Stimulated activated CD4-positive, alpha-beta T cell treated with anti-CD3 and anti-CD28 coated beads, Interleukin-12 subunit alpha, Interleukin-12 subunit beta, amount 100 ng/mL, for 4 hours (primary cell): ENCODE measurements at places on chromosomes 5 and 9.

GRCh38 chr9:38181866-38182265, 112.8 kb upstream of the SHB start:
- no peak for DNase-seq

DNA sequence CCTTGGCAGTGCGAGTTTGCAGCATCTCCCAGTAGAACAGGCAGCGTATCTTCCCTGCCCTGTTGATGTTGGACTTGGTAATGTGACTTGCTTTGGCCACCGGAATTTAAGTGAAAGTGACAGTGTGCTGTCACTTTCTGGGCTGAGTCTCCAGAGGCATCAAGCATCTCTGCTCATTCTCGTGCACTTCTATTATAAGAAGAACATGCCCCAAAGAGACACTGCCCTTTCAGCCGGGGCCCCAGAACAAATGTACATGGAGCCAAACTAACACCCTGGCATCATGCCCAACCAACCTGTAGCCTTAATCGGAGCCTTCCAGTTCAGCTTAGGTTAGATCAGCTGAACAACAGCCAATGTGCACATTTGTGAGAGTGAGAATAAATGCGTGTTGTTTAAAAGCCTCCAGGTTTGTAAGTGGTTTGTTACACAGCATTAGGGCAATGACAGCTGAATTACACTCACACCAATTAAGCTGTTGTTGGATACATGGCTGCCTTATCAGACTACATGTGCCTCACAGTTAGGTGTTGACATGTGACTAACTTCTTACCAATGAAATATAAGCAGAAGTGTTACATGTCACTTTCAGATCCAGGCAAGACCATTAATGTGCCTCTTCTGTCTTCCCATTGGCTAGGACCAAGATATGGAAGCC, 22.1 kb upstream of the FRMD3 start:
- DNase-seq = no peak

GRCh38 chr5:1537603-1538154, 13.9 kb upstream of the LPCAT1 start:
- DNase-seq = no peak

- DNase-seq = no peak
Observed at GRCh38 chr9:2597483-2597882, 24.1 kb upstream of the VLDLR start.

- DNase-seq = no peak
Observed at GRCh38 chr9:115006660-115007059, 76.3 kb upstream of the TNFSF8 start.

DNA sequence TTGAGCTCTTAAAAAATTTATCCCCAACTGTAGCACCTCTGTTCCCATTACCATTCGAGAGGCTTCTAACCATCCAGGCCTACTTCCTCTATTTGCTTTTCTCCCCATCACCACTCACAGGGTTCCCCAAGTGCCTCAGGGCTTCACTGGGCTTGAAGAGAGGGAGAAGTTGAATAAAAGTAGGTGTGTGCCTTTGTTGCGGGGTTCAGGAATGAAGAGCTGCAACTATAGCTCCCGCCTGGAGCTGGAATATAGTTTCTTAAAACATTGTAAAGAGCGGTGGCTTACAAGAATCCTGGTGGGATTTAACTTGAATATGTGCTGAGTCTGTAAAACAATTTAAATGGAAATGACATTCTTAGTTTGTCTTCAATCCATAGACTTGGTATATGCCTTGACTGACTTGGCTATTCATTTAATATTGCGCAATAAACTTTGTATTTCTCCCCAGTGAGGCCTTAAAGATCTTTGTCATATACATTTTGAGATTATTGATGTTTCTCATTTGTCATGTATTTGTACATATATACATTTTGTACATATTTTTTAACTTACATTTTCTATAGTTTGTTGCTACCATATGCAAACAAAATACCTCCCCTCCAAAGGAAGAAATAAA, 7.2 kb downstream of the ENTREP1 start:
- DNase-seq = no peak

DNA sequence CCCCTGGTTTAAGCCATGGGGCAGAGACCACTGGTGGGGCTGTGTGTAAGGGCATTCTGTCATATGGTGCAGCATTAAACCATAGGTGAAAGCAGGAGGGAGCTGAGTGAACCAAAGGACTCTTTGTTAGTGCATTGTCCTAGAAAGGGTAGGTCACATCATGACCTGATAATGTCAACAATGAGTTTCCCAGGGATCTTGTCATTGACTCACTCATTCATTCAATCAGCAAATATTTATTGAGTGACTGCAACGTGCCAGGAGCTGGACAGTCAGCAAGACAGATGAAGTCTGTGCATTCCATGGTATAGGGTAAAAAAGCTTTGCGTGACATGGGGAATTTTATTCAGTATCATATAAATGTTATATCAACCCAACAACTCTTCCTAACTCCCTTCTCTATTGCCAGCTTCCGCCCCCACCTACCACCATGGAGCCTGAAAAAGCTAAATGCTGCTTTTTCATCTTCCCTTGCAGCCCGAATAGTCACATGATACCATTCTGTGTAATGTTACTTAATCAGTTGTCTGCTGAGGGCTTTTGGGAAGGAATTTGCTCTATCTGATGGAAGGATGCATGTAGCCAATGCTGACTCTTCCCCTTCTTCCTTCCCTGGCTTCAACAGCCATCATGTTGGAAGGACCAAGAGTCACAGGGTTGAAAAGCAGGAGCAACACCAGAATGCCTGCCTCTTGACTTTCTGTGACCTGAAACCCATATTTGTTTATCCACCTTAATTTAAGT, 11.5 kb upstream of the OTULINL start:
- no peak for DNase-seq

- DNase-seq = no peak
Observed at GRCh38 chr9:87717456-87717855, 8.5 kb upstream of the CTSL start.

DNA sequence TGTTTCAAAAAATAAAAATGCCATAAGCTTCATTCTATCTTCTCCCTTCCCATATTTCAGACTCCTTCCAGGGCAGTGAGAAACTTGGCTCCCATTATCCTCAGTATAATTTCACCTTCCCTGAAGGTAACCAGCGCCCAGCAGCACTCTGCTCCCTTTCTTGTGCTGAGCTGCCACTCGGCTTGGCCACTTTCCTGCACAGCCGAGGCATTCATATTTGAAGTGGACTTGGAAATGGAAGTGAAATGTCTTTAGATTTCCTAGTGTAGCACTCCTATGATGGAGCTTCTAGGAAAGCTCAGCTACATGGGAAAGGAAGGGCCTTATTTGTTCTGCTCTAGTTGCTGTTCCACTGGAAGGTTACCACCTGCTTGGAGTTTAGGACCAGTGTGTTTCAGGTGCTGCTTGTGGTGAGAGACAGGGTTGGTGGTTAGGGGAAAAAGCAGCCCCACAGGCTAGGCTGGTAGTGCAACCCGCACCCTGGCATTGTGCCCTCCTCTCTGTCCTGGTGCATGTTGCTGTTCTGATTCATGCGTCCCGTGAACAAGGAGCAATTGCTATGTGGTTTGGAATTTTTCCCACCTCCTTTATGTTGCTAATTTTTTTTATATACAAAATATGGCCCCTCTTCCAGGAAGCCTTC, 53.8 kb downstream of the RAD23B start:
- no peak for DNase-seq

- no peak for DNase-seq
Observed at GRCh38 chr5:135085133-135085935, 51.3 kb upstream of the PITX1 start.

DNA sequence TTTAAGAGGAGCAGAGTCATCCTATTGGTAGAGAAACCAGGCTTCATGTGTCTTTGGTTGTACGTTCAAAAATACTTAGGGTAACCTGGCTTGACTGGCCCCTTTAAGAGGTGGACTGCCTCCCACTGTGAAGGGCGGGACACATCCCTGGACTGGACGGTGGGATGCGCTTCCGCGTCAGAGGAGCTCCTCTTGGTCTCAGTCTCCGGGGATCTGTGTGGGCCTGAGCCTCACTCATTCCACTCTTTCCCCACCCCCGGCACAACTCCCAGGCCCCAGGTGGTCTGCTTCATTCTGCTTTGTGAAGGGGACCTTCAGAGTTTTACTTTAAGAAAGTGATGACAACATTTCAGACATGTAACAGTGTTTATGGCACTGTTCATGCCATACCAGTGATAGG, 601.1 kb downstream of the IRX1 start:
- no peak for DNase-seq

DNA sequence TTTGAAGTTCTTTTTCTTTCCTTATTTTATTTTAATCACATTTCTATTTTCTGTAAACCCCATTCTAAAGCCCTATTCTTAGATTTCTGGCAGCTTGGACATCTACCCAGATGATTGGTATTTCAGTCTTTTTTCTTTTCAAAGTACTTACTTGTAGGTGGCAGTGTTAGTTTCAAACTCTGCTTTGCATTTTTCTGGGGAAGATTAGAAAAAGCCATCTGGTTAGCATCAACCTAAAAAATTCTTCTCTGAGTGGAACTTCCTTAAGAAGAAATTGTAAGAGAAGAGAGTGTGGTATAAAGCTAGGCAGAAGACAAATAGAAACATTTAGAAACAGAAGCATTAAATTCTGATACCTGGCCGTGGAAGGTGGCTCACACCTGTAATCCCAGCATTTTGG, 17.2 kb upstream of the TENT2 start:
- no peak for DNase-seq

DNA sequence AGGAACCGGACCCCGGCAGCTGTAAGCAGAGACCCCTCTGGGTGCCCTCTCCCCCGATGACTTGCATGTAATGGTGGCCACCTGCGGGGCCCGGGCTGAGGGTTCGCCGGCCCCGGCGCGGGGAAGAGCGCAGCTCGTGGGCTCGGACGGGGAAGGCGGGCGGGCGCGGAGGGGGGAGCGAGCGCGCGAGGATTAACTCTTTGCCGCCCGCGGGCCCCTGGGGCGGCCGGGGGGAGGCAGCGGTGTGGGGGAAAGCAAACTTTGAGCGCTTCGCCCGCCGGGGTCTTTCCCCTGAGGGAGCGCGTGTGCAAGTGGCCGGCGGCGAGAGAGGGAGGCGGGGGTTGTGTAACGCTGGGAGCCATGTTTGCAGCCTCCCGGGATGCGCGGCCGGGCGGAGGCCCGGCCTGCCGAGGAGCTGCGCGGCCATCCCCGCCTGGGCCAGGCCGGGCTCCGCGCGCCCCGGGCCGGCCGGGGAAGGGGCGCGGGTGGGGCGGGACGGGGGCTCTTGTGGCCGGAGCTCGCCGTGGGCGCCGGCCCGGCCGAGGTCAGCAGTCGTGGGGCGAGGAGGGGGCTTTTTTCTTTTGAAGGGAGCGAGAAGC, 547 bp downstream of the ANP32B start:
- DNase-seq = peak; percentile 60

GRCh38 chr5:107329850-107330249, 340.9 kb downstream of the EFNA5 start:
- no peak for DNase-seq

DNA sequence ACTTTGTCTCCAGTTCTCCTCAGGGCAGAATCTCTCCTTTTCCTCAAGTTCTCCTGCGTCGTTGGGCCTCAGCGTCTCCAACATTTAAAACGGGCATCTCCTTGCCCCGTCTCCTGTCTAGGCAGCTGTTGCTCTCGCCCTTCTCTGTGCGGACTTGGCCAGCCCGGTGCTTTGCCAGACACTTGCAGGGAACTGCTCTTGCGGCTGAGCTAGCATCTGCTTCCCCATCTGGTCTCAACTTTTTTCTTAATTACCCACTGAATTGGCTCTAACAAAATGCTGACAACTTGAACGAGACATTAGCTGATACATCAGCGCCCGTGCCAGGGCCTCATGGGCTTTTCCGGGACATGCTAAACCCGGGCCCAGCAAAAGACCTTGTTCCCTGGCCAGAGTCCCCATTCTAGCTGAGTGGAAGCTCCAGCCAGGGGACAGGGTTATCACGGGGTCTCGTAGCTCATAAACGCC, 25.1 kb downstream of the ZNF618 start:
- no peak for DNase-seq

DNA sequence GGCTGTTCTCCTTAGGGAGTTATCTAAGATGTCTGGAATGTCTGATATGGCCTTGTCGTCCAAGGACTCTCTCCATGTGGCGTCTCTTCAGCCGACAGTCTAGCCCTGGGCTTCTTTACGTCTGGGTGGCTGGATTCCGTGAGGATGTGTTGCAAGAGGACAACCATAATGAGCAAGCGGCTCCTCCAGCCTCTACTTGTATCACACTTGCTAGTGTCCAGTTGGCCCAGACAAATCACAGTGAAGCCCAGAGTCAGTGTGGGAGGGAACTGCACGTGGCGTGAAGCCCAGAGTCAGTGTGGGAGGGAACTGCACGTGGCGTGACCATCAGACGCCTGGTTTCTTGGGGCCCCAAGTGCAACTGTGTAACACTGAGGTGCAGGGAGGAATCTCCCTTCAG, 61.1 kb downstream of the COL23A1 start:
- no peak for DNase-seq

GRCh38 chr5:168944004-168944403, 356.9 kb downstream of the SLIT3 start:
- no peak for DNase-seq

DNA sequence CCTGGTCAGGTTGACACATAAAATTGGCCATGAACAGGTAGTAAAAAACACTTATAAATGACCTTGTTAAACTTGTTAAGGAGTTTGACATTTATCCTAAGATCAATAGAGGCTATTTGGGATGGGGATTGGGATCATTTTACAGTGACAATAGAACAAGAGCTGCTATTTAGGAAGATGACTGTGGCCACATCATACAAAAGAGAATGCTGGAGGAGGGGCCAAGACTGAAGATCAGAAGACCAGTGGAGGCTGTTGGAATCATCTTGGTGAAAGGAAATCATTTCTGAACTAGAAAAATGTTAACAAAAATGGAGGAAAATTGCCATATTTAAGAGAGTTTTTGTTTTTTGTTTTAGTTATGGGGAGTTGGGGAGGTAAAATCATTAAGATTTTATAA, 304.8 kb upstream of the TLE4 start:
- no peak for DNase-seq

GRCh38 chr5:157265714-157266285, at the start of gene CYFIP2:
Gene CYFIP2 (plus strand): TSS chr5:157266123. CDS start chr5:157285362, 19,239 bp downstream.
- peak; percentile 81 for DNase-seq

DNA sequence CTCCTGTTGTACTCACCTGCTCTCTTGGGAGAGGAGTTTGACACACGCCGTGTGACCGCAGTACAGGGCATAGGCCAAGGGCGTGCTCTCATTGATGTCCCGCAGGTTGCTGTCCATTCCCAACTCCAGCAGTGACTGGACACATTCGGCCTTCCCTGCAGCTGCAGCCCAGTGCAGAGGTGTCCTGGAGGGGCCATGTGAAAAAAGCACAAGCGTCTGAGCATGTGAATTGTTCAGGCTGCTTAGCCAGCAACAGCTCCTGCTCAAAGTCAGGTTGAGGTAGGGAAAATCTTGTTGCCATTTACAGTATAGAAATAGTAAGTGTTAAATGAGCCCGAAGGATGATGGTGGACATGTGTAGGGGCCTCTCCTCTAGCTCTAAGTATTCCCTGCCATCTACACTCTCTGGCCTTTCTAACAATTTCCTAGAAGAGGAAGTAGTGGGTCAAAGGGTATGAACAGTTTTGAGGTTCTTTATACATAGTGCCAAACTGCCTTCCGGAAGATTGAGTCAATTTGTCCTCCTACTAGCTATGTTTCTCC, 116.5 kb downstream of the ANKRD55 start:
- DNase-seq = no peak

DNA sequence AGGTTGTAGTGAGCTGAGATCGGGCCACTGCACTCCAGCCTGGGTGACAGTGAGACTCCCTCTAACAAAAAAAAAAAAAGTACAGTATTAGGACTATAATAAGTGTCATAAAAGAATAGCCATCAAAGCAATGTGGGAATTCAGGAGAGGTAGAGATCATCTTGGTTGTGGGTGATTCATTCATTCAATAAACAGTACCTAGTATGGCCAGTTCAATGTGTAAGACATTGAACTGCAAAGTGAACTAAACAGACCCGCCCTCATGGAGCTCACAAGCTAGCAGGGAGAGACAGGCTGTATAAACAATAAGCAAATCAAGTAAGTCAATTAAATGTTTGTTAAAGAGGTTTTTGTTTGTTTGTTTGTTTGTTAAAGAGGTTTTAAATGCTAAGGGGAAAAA, 146.1 kb upstream of the RANBP3L start:
- no peak for DNase-seq
